ENCODE measurements at places on chromosomes 3 and 15.
A peak's percentile ranks its signal among the peaks of the same experiment; 100 is the strongest.

DNA sequence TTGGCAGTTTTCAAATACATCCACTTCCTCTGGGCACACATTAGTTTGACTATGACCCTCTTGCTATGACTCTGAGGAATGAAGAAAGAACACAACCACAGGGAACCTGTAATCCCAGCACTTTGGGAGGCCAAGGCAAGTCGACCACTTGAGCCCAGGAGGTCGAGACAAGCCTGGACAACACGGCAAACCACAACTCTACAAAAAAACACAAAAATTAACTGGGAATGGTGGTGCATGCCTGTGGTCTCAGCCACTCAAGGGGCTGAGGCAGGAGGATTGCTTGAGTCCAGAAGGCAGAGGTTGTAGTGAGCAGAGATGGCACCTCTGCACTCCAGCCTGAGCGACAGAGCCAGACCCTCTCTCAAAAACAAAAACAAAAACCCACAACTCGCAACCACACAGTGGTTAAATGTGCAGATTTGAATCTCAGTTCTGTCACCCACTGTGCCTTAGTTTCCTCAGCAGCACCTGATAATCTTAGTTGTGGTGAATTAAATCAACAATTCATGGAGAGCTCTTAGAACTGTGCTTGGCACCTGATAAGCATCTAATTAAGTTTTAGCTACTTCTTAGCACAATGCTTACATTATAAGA is 65.7 kb downstream of the MYLK start:
- no peak for DNase-seq

DNA sequence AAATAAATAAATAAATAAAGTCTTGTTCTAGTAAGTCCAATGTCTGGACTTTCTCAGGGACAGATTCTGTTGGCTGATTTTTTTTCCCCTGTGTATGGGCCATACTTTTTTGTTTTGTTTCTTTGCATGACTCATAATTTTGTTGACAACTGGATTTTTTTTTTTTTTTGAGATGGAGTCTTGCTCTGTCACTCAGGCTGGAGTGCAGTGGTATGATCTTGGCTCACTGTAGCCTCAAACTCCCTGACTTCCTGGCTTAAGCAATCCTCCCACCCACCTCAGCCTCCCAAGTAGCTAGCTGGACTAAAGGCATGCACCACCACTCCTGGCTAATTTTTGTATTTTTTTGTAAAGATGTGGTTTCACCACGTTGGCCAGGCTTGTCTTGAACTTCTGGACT is 38.9 kb downstream of the TICRR start:
- DNase-seq, result no peak

DNA sequence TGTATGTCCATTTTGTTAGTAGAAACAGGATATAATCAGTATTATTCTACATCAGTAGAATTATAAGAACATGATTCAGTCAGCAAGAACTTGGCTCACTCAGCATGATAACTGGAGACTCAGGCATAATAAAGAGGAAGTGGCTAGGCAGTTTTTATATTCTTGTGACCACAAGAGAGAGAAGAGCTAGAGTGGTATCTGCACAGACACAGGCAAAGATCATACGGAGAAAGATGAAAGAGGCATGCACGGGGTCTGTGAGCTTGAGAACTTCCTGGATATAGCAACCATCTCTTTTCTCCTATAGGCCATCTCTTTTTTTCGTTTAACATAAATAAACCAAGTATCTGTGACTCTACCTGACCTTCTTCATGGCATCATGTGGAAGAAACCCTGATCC is 46.8 kb downstream of the MYO5A start:
- DNase-seq, result peak; percentile 86

DNA sequence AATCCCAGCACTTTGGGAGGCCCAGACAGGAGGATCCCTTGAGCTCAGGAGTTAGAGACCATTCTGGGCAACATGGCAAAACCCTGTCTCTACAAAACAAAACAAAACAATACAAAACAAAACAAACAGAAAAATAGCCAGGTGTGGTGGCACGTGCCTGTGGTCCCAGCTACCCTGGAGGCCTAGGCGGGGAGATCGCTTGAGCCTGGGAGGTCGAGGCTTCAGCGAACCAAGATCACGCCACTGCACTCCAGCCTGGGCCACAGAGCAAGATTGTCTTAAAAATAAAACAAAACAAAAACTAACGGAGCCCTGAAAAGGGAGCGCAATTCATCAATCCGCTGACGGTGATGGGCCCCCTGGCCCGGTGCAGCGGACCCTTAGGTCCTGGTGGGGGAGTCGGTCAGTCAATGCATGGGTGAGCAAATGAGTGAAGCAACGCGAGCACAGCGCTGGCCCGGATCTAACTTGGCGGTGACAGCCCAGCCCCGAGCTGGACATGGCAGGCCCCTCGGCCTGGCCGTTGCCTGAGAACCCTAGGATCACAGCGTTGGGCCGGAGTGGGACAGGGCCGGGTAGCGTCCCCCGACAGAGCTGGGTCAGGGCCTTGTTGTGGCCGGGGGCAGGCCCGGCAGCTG is 52.4 kb upstream of the BLM start:
- DNase-seq, result no peak

DNA sequence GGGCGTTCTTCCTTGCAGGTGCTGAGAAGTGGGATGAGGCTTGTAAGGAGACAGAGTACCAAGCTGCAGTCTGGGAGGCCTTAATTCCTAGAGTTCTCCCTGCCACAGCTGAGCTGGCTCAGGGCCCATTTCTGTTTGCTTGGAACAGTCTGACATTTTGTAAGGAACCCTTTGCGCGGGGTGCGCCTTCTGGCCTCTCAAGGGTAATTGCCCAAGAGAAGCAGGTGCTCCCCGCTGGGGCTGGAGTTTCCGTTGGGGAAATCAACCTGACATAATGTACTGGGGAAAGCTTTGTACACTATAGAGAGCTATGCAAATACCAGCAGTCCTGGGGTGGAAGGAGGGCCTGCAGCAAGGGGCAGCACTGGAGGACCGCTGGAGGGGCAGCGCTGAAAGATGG is 83.6 kb downstream of the HMG20A start:
- DNase-seq, result no peak

GRCh38 chr3:166282931-166283330 is 445.7 kb upstream of the BCHE start:
- DNase-seq, result no peak

DNA sequence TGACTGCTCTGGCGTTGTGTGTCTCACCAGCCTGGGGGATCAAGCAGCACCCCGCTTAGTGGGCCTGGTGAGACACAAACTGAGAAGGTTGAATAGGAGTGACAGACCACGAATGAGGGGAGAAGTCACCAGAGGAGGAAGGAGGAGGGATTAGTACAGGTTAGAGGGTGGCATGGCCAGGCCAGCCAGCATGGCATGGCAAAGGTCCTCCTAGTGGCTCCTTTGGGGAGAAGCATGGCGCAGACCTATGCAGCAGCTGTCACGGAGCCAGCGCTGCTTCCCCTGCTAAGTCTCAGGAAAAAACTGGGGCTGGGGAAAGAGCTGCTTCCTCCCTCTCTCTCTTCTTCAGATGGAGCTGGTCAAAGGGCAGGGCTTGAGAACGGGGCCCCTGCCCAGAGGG is 48.6 kb downstream of the ZDHHC3 start:
- no peak for DNase-seq

- no peak for DNase-seq
These were observed 5.1 kb downstream of the MAGEL2 start for GRCh38 chr15:23642413-23643044.

DNA sequence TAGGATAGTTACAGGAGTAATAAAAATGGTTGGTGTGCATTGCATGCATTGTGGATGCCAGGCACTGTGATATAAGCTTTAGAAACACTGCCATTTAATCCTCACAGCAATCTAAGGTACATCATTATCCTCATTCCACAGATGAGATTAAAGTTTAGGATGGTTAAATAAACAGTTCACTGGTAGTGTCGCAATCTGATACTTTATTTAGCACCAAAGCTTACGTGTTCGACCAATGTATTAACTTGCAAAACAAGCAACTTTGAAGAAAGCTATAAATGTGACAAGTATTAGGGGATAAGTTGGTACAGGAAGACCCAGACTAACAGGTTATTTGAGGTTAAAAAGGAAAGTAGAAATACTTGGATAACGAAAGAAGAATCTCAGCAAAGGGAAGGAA is 150.5 kb upstream of the ZNF385D start:
- no peak for DNase-seq

GRCh38 chr15:64153480-64154367 is 2.2 kb downstream of the SNX22 start:
- DNase-seq, result peak; percentile 14

- no peak for DNase-seq
These were observed 412.3 kb downstream of the OXSM start for GRCh38 chr3:26202169-26202568.

DNA sequence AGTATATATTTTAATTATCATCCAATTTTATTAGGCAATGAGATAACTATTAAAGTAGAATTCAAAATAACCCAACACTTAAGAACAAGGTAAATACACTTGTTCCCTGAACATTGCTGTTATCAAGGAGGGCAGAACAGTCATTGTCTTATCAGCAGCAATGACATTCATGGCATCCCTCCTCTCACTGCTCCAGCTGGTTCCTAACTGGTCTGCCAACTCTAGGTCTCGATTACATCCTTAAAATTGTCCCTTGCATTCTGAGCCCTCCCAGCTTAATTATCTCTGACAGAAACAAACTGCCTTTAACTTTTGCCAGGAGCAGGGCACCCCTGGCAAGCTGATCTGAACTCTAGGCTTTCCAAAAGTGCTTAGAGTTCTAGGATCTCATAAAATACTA is 14.0 kb upstream of the DYNC1LI1 start:
- no peak for DNase-seq

DNA sequence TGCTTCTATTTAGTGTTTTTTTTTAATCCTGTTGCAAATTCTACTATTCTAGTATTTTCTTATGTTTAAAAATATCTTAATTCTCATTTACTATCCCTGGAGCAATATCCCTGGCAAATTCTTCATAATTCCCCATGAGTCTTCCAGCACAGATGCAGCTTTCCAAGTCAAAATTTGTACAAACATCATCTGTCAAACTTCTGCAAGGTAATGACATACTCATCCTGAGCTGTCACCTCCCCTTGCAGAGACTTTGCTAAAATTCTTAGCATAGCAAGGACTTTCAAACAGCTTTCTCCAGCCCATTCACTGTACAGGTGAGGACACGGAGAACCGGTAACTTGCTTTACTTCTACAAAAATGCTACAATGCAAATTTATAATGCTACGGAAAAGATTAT is 28.6 kb upstream of the VGLL4 start:
- DNase-seq, result no peak

GRCh38 chr15:68592054-68592453 is 13.3 kb downstream of the CORO2B start:
- DNase-seq, result no peak

GRCh38 chr3:25854214-25854613 is 64.3 kb downstream of the OXSM start:
- DNase-seq, result no peak

GRCh38 chr3:170522201-170522600 is 63.7 kb downstream of the SLC7A14 start:
- DNase-seq, result no peak

DNA sequence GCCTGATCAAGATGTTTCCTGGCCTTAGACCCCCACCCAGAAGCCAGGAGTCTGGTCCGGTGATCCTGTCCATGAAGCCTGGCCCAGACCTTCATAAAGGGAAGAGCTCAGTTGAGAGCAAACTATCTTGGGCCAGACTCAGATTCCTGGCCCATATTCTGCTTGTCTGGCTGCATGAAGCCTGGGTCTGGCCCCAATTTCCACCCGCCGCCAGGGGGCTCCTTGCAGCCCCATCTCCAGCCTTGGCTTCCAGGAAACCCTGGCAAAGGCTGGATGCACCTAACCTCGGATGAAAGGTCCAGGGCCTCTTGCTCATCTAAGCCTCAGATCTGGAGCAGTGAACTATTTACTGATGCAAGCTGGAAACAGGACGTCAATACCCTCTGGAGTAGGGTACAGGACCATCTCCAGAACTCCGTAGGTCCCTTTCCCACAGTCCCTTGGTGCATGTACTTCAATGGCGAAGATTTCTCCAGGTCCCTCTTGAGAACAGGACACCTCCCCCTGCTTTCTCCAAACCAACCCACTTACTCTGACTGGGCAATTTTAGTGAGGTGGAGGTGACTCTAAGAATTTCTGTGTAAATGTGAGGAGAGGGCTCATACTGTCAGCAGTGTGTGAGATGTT is 5.6 kb downstream of the FOXL2 start:
- no peak for DNase-seq

DNA sequence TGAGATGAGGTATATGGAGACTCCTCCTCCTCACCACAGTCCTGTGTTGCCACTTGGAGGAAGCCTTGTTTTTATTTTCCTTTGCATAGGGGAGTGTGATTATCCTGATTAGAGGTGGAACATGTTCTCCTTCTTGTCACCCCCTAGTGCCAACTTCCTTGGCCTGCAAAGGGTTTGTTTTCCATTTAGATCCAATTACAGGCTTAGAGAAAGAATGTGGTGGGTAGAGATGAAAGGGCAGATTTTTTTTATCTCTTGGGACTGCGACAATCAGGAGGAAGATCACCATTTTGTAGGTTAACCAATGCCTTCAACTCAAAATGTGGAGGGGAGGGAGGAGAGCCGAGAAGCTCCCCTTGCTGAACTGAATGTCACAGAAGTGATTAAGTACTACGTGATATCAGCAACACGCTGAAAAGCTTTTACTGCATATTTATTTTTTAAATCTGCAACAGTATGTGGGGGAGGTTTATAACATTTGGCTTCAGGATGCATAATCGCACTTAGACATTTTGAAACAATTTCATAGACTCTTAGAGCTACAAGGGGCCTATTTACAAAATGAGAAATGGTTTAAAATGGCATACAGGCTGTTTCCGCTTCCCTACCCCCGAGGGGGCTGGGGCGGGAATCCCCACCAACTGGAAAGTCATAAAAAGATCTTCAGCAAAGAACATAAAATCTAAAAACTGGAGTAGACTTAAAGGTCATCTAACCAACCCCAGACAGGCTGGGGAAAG is 2.4 kb downstream of the LMCD1 start:
- DNase-seq, result no peak

- no peak for DNase-seq
These were observed 177.9 kb downstream of the SATB1 start for GRCh38 chr3:18247139-18247695.

DNA sequence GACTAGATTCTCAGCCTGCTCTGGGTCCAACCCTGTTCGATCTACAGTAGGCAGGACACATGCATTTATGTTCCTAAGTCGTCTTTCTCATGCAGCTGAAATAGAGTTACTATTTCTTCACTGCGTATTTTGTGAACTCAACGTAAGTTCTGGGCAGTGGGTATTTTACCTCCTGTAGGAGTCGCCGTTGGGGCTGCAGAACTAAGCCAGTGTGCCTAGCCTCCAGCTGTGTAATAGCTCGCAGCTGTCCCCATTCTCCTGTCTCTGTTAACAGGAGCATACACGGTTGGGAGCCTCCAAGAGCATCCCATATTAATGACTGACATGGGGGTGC is 58.4 kb upstream of the HRH1 start:
- no peak for DNase-seq

GRCh38 chr15:100593431-100593830 is 8.6 kb downstream of the LINS1 start:
- DNase-seq, result no peak

DNA sequence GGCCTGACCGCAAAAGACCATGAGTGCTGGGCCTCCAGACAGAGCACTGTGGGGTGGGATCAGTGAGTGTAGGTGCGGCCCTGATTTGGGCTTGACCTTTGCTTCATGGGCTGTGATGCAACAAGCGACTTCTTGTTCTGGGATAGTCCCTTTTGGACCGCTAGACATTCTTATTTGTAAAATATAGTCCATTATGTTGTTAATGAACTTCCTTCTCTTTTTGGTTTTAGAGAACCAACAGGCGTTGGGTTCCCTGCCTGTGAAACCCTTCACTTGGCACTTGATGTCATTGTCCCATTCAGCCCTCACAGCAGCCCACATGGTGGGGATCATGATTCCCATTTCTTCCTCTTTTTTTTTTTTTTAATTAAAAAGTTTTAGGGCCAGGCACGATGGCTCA is 15.8 kb upstream of the TRH start:
- DNase-seq, result no peak

- no peak for DNase-seq
These were observed 576.3 kb upstream of the NECTIN3 start for GRCh38 chr3:110495201-110495927.

Measured in SIG-M5 (cell line).